ENCODE measurements at places on chromosomes 2 and 18. TPM values are rescaled to one million over a fixed set of nuclear protein-coding genes. Genes with fewer than 3 reads are reported as not detected.

WDR43 gene
- 108 TPM for total RNA-seq

ZNF638 gene
- total RNA-seq, result 81.9 TPM

IL18R1 gene
- 0.96 TPM for total RNA-seq

SERPINB5 gene
- total RNA-seq, result under 0.01 TPM

CNNM3 gene
- total RNA-seq, result 8.2 TPM

SERPINB4 gene
- not detected for total RNA-seq

PTH2R gene
- total RNA-seq, result not detected
